ENCODE measurements at places on chromosomes 12 and 14.

- no peak for DNase-seq
These were observed 35.4 kb upstream of the AACS start for GRCh38 chr12:125029761-125030358.

DNA sequence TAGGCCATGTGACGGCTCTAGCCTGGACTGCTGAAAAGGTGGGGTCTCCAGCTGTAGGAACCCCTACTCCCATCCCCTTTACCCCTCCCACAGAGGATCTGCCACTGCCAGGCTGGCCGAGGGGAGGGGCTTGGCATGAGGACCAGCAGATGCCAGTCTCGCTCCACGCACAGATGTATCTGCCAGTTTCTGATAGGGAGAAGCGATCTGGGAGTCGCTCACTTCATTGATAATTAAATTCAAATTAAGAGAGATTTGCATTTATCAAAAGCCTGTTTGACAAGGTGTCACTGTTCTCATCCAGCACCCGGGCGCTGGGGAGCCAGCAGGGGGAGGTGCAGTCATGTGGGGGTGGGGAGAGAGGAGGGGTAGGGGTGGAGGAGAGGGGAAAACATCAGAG, 217.6 kb upstream of the MYL2 start:
- DNase-seq: no peak

DNA sequence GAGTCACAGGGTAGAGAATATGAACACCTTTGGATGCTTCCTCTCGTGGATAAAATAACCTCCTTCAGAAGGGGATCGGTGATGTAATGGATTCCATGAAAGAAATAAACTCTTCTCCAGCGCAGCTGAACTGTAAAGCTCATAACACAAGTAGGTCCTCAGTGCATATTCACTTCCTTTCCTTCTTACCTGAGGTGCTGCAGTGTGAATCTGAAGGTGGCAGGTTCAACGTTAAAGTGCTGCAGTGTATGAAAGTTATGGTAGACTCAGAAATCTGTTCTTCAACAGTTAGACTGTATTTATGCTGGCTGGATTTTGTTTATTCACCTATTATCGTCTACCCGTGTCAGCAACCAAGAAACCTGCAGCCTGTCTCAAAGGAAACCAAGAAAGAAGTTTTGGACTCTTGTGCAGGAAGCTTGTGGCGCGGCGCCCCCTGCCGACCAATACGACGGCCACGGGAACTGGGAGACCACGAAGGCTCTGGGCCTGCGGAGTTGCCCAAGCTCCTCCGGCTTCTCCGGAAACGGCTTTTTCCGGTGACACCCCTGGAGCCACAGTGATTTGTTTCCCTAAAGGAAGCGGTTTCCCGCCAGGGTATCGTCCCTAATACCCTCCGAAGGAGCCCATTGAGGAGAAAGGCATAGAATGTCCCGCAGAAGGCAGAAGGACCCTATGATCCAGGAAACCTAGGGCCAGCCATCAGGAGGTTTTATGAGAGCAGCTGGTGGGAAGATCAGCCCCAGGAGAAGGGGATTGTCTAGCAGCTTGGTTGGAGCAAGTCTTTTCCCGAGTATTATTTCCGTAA, 17.6 kb upstream of the RNASE3 start:
- DNase-seq: peak; percentile 33

DNA sequence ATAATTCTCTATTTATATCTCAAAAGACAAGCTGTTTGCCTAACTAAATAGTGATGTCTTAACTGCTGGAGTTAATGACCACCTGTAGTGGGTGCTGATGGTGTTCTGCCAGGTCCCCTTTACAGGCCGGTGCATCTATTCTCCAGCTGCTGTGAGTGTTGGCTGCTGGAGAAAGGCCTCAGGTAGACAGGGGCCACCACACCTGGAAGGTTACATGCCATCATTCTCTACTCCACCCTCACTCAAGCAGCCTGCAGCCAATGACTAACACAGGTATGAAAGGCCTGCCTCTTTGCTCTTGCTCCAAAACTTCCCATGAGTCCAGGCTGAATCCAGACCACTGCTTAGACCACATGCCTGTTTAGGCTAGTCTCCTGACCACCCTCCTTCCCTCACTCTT, 73.9 kb downstream of the RPS6KA5 start:
- no peak for DNase-seq

GRCh38 chr14:36856095-36856878, 194.6 kb downstream of the PAX9 start:
- no peak for DNase-seq

DNA sequence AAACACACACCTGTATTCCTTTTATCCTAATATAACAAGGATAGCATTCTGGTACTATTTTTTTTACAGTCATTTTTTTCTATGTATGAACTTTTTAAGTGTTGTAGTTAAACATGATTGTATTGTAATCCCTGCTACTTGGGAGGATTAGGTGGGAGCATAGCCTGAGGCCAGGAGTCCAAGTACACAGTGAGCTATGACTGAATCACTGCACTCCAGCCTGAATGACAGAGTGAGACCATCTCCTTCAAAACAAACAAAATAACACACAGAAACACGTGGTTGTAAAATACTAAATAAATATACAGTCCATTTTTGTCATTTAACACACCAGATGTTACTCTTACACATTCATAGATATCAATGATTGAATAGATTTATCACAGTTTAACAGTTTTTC, 56.9 kb downstream of the MAP4K5 start:
- DNase-seq: no peak

DNA sequence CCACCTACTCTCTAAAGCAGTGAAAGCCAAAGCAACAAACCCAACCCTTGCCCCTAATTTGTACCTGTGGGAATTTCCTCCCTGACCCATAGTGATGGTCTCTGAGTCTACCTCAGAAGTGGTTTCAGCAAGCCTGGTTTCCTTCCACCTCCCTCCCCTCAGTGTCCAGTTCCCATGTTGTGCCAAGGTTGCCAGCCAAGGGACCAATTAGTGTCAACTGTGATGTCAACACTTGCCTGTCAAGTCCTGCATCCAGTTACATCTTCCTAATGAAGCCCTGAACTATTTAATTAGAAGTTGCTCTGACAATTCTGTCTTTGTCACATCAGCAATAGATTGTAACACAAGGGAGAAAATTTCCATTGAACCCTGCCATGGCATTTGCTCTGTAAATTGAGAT, 194.4 kb upstream of the CCDC196 start:
- DNase-seq: no peak

GRCh38 chr14:89454996-89455395, 38.0 kb upstream of the FOXN3 start:
- no peak for DNase-seq

- peak; percentile 79 for DNase-seq
These were observed 771 bp upstream of the AVPR1A start for GRCh38 chr12:63151623-63152320.

DNA sequence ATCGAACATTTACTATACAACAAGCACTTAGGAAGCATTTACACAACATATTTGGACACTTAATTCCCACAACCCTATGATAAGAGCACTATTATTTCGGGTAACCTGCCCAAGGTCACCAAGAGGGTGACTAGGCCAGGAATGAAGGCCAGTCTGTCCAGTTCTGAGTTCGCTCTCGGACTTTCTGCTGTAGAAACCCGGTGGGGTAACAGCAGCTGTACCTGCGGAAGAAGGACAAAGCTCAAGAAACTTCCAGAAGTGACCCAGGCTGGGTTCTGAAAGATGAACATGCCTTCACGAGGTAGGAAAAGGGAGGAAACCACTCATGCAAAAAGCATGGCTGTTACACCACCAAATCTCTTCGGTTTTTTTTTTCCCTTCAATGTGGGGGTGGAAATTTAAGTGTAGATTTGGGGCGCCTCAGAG, 10.8 kb downstream of the PLA2G1B start:
- DNase-seq: no peak

GRCh38 chr12:125267114-125267513, 201.9 kb downstream of the AACS start:
- DNase-seq: no peak

DNA sequence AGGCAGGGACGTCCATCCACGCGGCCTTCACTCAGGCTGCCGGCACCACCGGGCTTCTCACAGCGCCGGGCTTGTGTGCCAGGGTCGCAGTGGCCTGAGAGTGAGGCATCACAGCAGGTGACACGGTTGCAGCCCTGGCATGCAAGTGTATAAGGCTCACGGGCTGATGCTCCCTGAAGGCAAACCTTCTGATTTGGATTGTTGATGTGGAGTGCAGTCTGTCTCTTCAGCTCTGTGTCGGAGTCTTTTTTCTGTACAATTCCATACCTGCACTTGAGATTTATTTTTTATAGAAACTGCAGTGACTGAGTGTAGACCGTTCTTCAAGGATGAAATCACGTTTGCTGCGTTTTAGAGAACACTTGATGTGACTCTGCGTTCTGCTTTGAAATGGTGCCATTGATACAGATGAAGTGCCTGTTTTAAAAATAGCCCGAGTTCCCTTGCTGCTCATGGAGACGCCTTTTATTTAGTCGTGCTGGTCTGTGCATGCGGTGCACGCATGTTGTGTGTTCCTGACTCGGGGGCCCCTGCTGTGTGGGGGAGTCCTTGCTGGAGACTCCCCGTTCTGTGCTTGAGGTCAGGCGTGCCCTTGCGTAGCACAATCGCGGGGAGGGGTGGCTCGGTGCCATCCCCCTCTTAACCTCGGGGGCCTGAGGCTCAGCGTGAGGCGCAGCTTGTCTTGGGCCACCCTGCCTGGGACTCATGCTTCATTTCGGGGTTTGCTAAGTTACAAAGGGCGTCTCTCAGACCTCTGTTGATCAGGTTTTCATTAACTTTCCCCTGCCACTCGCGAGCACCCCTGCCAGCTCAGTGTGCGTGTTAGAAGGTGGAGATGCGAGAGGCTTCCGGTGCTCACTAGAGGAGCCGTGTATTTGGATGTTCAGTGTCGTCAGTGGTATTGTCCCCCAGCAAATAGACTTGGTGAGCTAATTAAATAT, 21.6 kb upstream of the AMN start:
- DNase-seq: no peak

DNA sequence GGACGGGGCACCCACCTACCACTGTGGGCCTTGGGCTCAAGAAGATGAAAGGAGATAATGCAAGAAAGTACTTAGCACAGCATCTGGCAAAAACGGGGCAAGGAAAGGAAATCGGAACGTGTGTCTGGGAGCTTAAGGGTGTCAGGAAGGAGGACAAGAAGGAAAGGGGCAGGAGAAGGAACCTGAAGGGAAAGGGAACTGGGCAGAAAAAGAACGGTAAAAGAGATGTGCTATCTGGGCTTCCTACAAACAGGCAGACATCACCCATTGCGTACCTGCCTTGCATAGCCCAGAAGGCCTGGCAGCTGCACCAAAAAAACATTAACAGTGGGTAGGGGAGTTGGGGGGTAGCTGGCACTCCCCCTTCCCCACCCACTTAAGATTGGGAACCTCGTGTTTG, 958 bp upstream of the REM2 start:
- no peak for DNase-seq

DNA sequence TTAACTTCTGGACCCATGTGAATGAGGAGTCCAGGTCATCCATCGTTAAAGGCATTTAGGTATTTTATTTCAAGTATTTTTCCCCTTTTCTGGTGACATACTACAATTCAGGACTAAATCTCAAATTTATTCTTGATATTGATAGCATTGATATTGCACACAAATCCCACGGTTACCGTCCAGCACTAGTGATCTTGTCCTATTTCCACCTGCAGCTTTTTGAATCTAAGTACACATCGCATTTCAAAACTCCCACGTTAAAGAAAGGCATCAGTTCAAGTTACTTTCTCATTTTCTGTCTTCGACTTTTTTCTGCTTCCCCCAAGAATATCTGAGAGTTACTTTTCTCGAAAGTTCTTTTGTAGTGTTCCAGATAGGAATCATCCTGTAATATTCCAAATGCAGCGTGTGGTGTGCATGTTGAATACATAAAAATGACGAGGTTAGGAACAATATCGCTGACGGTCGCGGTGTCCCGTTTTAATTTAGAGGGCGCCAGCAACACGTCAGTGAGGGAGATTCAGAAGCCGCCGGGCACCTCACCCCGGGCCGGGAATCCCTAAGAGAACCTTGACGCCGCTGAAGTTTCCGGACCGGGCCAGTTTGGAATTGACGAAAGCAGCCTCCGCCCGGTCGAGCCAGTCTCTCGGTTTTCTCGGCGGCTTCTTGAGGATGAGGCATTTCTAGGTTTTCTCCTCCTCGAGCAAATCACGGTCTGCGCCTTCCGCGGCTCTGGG, 569 bp upstream of the RGS6 start:
- DNase-seq: peak; percentile 19

- no peak for DNase-seq
These were observed 6.8 kb downstream of the ACAD10 start for GRCh38 chr12:111692575-111693210.

DNA sequence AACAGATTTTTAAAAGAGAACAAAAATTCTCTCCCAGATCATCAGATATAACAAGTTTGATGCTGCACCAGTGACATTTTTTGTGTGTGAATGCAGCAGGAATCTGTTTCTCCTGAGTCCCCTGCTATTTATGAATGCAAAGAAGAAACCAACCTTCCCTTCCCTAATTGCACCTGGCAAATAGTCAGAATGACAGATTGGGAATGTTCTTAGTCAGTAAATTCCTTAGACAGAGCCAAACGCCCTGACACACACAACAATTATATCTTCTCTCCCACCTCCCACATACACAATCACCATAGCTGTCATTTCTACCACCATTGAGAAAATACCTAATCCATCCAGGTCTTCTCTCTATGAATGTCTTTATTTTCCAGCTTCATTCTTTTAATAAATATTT, 174.4 kb downstream of the ALG10B start:
- DNase-seq: peak; percentile 7

GRCh38 chr12:54060975-54061778, 7.5 kb downstream of the HOXC4 start:
- DNase-seq: no peak

DNA sequence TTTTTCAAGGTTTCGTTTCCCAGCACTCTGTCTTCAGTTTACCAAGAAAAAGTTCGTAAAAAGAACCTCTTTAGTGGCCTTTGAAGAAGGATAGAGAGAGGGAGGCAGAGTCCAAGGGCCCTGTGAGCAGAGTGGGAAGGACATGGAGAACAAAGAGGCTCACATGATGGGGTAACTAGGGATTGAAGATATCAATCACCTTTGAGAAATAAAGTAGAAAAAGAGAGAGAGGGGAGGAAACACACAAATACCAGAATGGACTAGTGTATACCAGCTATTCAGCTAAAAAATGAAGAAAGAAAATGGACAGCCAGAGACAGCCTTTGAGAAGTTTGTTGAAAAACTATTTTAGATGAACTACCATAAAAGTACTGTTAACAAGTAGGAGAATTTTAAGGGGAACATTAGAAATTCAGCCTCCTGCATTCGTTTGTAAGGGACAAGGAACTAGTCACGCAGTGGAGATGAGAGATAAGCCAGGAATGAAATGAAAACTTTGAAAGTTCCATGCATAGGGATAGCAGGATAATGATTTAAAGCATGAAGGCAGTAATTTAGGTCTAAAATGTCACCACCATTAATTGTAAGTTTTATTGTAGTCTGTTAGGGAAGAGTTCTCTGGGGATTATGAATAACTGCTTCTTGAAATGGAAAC, 82.1 kb downstream of the SPTSSA start:
- no peak for DNase-seq
